ENCODE measurements at places on chromosomes 12 and 14.

DNA sequence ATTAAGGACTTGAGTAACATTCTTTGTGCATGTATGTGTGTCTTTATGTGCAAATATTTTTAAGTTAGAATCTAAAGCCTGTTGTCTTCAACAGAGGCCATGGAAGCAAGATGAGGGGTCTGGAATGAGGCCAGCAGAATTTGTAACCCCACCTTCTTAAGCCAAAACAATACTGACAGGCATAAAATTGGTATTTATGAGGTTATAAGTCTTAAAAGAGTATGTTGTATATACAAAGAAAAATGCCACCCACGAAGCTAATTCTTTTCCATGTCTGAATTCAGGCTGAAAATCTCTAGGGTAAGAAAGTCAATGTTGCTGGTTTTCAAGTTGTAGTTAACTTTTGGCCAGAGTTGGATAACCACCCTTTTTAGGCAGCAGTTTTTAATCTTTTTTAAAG, 86.2 kb upstream of the TMTC1 start:
- DNase-seq = no peak

GRCh38 chr14:80037349-80037748, 174.0 kb downstream of the DIO2 start:
- no peak for DNase-seq

GRCh38 chr14:90696720-90697119, 119.5 kb downstream of the TTC7B start:
- DNase-seq = no peak

- DNase-seq = no peak
Observed at GRCh38 chr14:100114109-100114765, 45.2 kb downstream of the DEGS2 start.

- no peak for DNase-seq
Observed at GRCh38 chr14:93691042-93691780, 97.1 kb downstream of the PRIMA1 start.

DNA sequence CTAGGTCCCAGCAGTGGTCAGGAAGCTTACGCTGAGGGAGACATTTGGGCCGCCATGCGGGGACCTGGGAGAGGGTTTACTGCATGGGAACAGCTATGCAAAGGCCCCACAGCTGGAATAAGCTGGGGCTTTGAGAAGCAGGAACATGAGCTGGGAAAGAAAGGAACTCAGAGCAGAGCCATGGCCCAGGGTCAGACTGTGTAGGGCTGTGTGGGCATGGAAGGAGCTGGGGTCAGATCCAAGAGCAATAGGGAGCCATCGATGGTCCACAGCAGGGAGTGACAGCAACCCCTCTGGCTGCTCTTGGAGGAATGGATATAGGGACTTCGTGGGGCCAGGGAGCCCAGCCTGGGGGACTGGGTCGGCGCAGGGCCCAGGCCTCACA, 151.6 kb downstream of the ADGRD1 start:
- no peak for DNase-seq

GRCh38 chr12:110670161-110670701, 18.7 kb downstream of the HVCN1 start:
- no peak for DNase-seq

GRCh38 chr12:121121805-121122204, 10.9 kb upstream of the P2RX7 start:
- DNase-seq = no peak

GRCh38 chr12:2853626-2854025, 3.2 kb downstream of the TEX52 start:
- DNase-seq = no peak

- DNase-seq = no peak
Observed at GRCh38 chr12:6927379-6928021, at the start of gene ATN1. TSS of gene ATN1 (plus strand) at chr12:6927959. CDS start at chr12:6934002, 6,043 bp downstream.

DNA sequence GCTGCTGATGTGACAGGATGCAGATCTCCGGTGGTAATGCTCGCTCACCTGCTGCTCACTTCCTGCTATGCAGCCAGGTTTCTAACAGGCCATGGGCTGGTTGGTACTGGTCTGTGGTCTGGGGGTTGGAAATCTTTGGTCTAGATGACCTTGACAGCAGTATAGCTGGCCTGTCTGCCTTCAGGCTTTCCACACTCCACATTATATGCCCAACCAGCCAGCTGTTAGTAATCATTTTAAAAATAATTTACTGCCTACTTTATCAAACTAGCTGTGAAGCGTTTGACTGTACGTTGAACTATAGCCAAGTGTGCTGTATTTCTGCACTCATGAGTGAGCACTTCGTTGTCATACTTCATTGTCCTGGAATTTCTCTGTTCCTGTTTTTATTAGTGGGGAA, 424.0 kb upstream of the GARIN6 start:
- no peak for DNase-seq

DNA sequence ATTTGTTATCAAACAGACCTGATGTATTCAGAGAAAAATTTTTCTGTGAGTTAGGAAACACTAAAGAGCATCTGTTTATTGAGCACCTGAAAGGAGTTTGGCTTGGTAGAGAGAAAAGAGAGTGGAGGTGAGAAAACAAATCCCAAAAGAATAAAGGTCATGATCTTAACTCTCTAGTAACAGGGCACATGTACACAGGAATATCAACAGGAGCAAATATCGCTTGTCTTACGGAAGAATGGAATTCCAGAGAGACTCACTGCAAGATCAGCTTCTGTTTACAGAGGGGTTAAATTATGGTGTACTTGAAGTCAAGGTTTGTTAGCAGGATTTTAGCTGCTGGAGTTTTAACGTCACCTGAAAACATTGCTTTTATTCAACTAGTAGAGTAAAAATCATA, 78.8 kb downstream of the SPPL3 start:
- DNase-seq = no peak

DNA sequence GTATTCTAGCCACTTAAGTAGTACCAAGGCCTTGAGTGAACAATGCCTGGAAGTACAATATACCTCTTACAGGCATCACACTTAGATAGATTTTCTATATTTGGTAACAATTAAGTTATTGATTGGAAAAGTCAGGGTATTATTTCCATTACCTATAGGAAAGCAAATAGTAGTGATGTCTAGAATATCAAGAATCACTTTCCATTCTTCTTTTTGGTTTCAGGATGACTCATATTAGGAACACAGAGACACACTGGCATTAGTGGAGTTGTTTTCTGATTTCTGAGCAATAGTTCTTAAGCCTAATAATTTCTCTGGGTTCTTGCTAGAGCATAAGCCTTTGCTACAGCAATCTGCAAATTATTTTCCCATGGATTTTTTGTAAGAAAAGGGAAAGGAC, 1640.0 kb upstream of the SEL1L start:
- DNase-seq = no peak

GRCh38 chr12:42370013-42370412, 44.0 kb downstream of the PPHLN1 start:
- DNase-seq = no peak

- no peak for DNase-seq
Observed at GRCh38 chr12:114409852-114410600, 4.1 kb upstream of the TBX5 start.

GRCh38 chr14:20667957-20668356, 16.4 kb upstream of the RNASE4 start:
- DNase-seq = peak; percentile 77

DNA sequence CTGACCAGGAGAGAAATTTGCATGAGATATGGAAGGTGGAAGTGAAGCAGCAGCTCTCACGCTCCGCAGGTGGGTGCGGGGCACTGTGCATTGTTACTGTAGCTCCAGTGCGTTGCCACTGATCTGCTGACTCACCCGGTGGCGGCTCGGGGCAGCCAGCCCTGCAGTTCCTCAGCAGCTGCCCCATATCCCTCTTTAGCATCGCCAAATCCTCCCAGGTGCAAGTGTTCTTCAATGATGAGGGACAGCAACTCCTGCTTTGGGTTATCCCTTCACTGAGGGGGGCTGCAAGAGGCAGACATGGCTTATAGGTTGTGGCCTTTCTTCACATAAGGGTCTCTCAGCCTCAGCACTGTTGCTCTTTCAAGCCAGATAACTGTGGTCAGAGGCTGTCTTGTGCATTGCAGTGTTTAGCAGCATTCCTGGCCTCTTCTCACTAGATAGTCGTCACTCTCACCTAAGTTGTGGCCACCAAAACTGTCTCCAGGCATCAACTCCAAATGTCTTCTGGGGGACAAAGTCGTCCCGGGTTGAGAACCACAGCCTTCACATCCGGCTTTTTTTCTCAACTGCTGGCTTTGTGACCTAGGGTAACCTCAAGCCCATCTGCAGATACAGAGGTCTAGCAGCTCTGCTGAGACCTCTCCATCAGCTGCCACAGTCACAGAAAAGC, 180.8 kb downstream of the EFCAB11 start:
- DNase-seq = peak; percentile 8

- no peak for DNase-seq
Observed at GRCh38 chr12:22715254-22715653, 90.3 kb downstream of the ETNK1 start.

DNA sequence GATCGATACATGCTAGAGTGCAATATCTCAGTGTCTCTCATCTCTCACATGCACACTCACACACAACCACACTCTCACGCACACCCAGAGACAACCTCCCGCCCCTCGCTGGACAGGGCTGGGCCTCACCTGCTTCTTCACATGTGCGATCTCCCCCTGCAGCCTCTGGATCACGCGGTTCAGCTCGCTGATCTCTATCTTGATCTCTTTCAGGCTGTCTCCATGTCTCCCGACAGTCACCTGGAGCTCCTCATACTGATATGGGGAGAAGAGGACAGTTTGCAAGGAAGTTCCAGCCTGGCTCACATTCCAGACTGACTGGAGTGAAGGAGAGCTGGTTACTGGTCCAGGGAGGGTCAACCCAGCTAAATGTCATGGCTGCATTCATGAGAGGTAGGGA, 4.4 kb downstream of the KRT2 start:
- DNase-seq = no peak

DNA sequence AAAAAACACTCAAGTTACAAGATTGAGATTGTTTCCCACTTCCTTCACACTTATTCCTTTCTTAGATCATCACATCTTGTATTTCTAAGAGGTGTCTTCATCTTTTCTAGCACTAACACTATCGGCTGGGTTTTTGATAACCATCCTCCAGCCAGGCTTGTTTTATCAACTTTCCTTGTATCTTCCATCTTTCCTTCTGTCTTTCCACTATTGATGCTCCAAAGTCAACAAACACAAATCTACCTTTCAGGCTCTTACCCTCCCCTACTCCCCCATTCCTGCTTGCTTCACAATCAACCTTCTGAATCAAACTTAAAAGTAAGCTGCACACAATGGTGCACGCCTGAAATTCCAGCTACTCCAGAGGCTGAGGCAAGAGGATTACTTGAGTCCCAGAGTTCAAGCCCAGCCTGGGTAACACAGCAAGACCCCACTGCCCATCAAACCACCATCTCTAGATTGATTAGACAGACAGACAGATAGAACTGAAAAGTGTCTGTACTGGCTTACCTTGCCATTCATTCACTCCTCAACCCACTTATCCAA, 12.9 kb downstream of the MED13L start:
- no peak for DNase-seq

DNA sequence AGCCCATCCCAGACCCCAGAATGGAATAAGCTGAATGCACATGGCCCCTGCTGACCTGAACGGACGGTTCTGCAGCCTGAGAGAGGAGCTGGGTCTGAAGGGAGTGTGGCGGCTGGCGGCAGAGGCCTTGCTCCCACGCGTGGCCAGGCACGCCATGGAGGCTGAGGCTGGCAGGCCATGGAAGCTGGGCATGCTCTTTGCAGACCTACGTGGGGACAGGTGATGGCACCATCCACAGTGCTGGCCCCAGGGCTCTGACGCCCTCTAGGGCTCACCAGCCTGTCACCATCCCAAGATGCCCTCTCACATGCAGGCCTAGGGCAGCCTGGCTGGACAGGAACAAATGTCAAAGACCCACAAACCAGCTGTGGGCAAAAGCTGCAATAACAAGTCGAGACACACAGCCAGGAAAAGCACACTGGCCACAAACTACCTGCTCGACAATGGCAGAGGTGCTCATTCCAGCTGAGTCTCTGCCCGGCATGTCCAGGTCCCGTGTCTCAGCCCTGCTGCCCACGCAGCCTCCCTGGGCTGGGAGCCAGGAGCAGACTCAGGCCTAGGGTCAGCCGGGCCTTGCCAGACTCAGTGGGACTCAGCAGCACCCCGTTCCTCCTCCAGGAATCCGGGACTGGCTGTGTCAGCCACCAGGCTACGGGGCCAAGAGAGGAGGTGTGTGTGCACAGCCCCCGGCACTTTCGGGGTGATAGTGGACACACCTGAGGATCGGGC, 19.7 kb downstream of the BTBD6 start:
- no peak for DNase-seq

- DNase-seq = no peak
Observed at GRCh38 chr12:5258926-5259325, 173.0 kb upstream of the NTF3 start.

DNA sequence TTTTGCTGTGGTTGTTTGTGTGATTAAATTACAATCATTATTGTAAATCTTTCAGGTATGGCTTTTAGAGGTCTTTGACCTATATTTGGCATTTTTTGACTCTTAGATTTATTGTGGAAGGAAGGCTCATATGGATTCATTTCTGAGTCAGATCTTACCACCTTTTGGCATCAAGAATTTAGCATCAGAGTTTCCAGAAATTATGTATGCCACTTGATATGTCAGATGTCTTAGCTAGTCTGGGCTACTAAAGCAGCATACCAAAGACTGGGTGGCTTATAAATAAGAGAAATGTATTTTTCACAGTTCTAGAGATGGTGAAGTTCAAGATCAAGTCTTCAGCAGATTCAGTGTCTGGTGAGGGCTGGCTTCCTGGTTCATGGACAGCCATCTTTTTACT, 129.5 kb upstream of the PZP start:
- no peak for DNase-seq

DNA sequence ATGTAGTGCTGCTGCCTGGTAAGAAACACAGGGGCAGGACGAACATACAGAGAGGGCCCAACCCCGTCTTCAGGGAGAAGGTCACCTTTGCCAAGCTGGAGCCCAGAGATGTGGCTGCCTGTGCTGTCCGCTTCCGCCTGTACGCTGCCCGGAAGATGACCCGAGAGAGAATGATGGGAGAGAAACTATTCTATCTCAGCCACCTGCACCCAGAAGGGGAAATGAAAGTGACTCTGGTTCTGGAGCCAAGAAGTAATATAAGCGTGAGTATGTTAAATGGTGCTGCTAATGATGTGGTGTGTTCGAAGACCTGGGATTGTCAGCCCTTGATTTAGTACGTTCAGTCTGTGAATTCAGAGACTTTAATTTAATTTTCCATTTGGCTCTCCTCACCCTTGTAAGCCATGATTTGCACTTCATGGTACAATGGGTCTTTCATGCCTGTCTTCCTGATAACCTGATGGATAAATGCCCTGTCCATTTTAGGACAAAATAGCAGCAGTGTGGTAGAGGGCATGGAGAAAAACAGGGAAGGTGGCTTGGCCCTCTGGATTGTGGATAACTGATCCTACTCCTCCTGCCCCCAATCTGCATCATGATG, 318.9 kb downstream of the SNAPC1 start:
- DNase-seq = no peak

GRCh38 chr14:46344327-46344937, 307.1 kb downstream of the RPL10L start:
- DNase-seq = no peak

GRCh38 chr12:110889361-110889760, 31.0 kb downstream of the MYL2 start:
- no peak for DNase-seq

DNA sequence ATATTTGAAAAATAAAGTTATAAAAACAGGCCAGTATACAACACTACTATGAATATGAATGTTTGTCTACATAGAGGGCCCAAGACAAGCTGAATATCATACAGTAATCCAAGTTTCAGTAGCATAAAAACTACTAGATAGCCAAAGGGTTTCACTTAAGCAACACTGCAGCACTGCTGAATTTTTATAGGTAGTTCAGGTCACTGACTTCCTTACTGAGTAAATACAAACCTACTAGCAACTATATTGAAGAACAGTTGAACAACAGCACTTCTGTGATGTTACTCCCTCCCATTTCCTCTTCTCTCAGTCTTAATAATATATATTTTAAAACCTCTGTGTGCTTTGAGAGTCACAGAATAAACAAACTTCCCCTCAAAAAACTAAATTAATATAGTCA, 42.7 kb downstream of the GTF2A1 start:
- DNase-seq = no peak
